ENCODE measurements at places on chromosomes 11 and 22.

GRCh38 chr11:45371251-45372115 is 85.3 kb upstream of the SYT13 start:
- DNase-seq: peak; percentile 46

DNA sequence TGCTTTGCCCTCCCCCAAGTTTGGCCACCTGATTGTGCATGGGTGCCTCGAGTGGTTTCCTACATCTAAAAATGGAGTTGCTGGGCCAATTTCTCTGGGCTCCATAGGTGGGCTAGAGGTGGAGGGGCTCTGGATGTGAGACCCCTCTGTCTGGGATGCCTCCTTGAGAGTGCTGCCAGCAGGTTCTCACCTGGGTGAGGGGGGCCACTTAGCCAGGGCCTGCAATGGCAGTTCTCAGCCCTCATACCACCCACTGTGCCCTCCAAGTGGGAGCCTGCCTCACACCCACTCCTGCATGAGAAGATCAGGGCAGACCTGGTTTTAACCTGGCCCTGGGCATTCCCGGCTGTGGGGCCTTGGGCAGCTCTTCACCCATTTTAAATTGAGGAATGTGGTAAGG is 83.9 kb downstream of the CABIN1 start:
- DNase-seq: no peak

DNA sequence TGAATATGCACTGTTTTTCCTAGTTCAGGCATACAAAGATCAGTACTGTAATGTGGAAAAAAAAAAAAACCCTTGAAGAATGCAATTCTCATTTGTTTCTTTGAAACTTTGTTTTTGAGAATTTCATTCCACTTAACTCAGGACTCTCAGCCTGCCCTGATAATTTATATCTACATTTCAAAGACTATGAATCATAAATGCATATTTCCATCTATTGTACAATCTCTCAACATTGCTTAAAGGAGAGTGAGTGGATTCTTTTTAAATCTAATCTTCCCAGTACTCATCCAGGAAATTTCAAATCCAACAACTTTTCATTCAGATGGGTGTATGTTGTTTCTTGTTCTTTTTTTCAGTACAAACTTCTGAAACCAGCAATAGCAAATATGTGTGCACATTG is 322.2 kb upstream of the DDI1 start:
- peak; percentile 75 for DNase-seq

DNA sequence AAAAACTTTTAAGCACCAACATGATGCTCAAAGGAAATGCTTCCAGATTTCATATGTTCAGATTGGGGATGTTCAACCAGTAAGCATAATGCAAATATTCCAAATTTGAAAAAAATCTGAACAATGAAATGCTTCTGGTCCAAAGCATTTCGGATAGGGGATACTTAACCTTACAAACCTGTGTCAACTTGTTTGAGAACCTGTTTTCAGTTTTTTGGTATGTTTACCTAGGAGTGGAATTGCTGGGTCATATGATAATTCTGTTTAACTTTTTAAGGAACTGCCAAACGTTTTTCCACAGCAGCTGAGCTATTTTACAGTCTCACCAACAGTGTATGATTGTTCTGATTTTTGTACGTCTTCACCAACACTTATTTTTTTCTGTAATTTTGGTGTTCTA is 23.7 kb downstream of the FAR1 start:
- no peak for DNase-seq

DNA sequence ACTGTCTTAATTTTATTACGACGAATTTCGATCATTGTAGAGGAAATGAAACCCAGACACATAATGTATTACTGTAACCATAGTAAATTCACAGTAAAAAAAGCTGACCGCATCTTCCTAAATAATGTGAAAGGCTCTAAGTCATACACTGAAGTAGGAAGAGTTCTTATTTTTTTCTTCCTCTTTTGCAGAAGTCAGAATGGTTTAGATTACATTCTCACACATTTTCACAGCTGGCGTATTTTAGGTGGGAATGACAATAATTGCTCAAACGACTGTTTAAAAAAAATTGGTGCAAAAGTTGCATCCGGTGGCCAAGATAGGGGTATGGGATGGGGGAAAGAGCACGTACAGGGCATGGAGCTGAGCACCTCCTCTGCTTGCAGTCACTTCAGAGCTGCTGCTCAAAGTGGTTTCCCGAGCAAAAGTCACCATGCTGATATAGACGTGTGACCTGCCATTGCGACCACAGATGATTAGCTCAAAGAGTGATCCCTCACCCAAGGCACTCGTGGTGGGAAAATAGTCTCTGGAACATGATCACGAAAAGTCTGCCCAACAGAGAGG is 35.3 kb downstream of the MMP13 start:
- no peak for DNase-seq

GRCh38 chr11:66104057-66104638 is 34.1 kb downstream of the PACS1 start:
- no peak for DNase-seq

- DNase-seq: peak; percentile 84
Measured at GRCh38 chr11:35352077-35352888, 67.1 kb downstream of the SLC1A2 start.

DNA sequence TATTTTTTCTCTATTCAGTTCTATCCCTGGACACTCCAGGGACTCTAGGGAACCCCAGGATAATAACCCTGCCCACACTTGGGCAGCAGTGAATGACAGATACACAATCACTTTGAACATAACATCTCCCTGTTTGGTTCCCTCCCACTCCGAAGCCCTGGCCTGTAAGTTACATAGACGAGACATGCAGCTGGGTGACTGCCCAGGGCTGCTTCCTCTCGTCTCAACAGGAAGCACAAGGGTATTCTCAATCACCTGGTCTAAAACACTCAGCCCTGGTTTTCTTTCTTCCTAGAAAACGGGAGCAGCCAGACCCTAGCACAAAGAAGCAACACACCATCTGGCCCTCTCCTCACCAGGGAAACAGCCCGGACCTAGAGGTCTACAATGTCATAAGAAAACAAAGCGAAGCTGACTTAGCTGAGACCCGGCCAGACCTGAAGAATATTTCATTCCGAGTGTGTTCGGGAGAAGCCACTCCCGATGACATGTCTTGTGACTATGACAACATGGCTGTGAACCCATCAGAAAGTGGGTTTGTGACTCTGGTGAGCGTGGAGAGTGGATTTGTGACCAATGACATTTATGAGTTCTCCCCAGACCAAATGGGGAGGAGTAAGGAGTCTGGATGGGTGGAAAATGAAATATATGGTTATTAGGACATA is 19.4 kb downstream of the LAYN start:
- no peak for DNase-seq

DNA sequence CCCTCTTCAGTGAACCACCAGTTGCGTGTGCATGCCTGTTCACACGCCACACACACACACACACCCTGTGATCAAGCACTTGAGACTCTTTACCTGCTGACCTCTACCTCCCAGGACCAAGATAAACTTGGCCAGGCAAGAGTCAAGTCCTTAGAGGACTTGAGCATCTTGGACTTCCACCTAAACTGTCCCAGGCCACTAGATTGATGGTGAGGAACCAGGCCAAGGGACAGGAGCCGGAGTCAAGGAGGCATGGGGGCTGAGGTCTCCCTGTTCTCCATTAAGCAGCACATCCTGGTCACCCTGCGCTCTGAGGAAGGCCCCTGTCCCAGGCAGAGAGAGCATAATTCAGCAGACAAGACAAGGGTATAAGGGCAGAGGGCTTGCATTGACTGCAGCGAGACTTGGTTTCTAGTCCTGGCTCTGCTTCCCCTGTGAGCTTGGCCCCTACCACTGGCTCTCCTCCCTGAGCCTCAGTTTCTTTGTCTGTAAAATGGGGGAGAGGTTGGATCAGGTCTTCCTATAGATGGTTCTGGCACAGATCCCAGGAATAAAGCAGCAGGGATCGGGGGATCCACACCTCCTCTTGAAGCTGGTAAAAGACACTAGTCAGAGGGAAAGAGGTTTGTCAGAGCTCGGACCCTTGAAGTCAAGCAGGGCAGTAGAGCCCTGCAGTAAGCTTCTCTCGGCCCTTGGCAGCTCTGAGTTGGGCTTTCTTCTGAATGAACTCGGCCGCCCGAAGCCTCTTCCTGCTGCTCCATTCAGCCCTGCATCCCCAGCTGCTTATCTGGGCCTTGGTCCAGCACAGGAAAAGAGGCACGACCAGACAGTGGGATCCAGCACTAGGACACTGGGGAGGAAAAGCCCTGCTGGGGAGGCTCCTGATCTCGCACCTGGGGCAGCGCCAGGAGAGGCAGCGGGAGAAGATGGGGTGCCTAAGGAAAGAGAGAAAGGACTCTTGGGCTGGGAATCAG is 2.0 kb downstream of the CREB3L1 start:
- DNase-seq: peak; percentile 80

DNA sequence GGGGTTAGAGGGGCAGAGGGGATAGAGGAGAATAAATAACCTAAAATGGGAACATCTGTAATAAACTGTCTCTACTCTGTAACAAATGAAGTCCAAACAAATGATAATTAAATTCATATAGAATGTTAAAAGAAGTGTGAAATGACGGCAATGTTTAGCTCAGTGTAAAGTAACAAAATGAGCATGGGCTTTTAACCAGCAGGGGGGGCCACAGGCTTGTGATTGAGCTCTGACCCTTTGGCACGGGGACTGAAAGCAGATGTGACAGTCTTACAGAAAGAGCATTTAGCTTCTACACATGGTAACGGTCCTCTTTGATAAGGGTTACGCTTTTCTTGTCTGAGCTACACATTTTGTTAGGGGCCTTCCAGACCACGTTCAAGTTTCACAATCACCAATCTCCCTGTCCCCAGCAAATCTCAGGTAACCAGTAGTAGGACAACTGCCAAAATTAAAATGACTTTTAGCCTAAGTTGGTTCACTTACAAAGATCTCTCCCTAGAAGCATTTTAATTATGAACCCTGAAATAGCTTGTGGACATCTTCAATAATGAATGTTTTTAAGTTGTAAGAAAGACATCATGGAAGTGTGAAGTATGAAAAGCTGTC is 262.5 kb downstream of the DCDC1 start:
- peak; percentile 7 for DNase-seq

DNA sequence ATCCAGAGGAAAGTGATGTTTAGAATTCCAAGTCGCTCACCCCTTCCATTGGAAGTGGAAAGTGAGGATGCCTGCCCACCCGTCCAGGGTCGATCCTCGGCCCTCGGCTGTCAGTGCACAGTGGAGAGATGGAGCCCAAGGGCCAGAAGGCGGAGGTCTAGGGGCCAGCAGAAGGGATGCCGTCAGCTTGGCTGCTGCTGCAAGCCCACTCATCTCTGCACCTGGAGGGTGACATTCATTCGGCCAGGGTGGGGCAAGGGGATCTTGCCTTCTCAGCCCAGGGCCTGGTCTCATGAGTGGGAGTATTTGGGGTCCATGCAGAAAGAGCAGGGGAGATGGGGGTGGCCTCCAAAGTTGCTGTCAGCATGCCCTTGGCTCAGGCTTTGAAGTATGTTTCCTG is 30.7 kb downstream of the LINC01488 start:
- DNase-seq: no peak

- no peak for DNase-seq
Measured at GRCh38 chr22:46018859-46019258, 41.9 kb upstream of the WNT7B start.

DNA sequence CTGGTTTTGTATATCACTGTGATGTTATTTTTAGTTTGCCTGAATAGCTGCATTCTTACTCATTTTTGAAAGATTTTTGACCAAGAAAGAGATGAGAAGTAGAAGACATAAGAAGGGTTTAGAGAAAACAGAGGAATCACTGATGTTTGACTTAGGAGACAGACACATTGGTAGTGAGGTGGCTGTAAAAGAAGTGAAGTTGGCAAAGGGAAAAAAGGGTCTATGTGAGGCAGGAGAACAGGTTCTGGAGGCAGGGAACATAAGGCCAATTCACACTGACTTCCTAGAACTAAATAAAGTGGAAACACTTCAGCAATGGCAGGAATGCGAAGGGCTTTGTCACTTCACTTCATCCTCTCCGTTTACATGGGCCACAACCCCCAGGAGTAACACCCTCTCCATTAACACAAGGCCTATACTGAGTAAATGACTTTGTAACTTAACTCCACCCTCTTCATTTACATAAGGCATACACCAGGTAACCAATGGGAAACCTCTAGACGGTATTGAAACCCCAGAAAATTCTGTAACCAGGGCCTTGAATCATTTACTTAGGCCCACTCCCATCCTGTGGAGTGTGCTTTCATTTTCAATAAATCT is 36.5 kb downstream of the CTSC start:
- DNase-seq: no peak

- DNase-seq: no peak
Measured at GRCh38 chr11:75553889-75554257, 8.2 kb upstream of the SERPINH1 start.

- DNase-seq: peak; percentile 73
Measured at GRCh38 chr22:25404928-25405816, 159.3 kb upstream of the GRK3 start.

DNA sequence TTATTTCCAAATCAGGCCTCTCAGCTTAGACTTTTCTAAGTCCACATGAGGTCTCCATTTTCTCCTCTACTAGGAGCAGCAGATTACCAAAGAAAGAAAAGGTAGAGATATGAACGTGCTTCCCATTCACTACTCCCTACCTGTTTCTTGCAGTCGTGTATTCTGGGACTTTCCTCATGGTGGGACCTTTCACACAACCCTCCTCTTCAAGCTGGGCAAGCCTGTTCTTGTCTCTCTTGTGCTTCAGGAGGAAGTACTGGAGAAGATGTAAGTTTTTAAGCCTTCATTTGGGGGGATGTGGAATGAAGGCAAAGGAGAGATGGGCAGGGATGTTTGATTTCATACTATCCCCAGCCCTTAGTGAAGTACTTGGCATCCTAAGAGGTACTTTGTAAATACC is 128.8 kb upstream of the SESN3 start:
- no peak for DNase-seq

DNA sequence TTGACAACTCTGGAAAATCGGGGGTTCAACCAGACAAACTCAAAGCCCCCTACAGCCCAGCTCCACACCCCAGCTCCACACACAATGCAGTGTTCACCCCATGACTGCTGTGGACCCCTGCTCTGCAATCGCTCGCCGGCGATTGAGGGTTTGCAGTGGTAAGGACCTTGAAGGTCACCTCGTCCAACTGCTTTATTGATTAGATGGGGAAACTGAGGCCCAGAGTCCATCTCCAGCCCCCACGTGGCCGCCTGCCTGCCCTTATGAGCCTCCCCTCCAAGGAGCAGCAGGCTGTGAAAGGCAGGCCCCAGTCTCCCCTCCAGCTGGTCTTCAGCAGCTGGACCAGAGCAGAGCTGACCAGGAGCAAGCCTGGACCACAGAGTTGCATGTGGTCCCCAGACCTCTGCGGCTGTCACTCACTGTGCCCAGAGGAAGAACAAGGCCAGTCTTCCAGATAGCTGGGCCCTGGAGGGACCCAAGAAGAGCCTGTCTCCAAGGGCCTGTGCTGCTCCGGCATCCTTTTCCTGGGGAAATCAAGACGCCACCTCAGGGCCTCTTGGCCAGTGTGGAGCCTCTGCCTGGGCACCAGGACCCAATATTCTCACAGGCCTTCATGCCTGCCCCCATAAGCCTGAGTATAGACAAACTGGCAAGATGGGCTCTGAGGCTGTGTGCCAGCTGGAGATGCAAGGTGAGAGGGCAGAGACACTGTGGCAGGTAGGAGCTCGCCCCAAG is 8.8 kb upstream of the LINC01488 start:
- DNase-seq: no peak

All from IMR-90 (cell line).